ENCODE measurements at places on chromosomes 5 and 9. TPM values are rescaled to one million over a fixed set of nuclear protein-coding genes. Genes with fewer than 3 reads are reported as not detected.

Gene OR13D1
- total RNA-seq: not detected

Gene CORO2A
- 0.59 TPM for total RNA-seq

Gene TOR2A
- total RNA-seq: 15.4 TPM

Gene C9orf153
- 0.46 TPM for total RNA-seq

Gene OSMR
- total RNA-seq: 72.5 TPM

Measured in A549 treated with CORT108297 at 1 μM for 4 hours (cell line).